ENCODE measurements at places on chromosomes 4 and X. TPM values are rescaled to one million over a fixed set of nuclear protein-coding genes. Genes with fewer than 3 reads are reported as not detected.
A peak's percentile ranks its signal among the peaks of the same experiment; 100 is the strongest.

Gene MAGEC3
- total RNA-seq: not detected

DNA sequence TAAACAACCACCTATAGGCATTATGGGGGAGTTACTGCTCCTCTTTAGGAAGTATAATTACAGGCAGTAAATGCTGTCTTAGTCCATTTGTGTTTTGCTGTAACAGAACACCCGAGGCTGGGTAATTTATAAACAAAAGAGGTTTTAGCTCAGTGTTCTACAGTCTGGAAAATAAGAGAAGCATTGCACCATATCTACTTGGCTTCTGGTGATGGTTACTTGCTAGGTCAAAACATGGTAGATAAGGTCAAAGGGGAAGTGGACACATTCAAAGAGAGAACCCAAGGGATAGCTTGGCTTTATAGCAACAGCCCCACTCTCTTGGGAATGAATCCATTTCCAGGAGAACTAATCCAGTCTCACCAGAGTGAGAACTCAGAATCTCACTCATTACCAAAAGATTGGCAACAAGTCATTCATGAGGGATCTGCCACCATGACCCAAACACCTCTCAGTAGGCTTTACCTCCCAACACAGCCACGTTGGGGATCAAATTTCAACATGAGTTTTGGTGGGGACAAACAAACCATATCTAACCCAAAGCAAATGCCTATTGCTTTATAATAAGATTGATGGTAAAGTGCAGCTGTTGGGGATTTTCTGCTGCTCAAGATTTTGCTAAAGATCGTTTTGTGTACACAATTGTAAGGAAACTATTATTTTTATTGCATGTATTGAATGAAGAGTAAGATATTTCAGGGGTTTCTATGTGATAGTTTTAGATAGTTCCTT lies 32.6 kb downstream of the STAG2 start:
- DNase-seq: peak; percentile 21

GRCh38 chrX:153781428-153782047 lies 697 bp downstream of the SRPK3 start:
- DNase-seq: no peak

Gene FGB
- total RNA-seq: not detected

DNA sequence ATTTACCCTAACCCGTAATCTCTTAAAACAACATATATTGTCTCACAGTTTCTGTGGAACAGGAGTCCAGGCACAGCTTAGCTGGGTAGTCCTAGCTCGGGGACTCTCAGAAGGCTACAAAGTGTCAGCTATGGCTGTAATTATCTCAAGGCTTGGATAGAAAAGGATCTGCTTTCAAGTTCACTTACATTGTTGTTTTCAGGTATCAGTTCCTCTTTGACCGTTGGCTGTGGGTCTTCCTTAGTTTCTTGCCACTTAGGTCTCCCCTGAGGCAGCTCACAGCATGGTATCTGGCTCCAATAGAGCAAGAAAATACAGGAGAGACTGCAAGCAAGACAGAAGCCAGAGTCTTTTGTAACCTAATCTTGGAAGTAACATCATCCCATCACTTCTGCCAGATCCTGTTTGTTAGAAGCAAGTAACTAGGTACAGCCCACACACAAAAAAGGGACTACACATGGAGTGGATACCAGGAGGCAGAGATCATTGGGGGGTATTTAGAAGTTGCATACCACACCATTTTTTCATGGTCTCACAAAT lies 137.0 kb downstream of the MAGEB5 start:
- DNase-seq: no peak

GRCh38 chr4:10204401-10205058 lies 87.9 kb upstream of the WDR1 start:
- DNase-seq: no peak

DNA sequence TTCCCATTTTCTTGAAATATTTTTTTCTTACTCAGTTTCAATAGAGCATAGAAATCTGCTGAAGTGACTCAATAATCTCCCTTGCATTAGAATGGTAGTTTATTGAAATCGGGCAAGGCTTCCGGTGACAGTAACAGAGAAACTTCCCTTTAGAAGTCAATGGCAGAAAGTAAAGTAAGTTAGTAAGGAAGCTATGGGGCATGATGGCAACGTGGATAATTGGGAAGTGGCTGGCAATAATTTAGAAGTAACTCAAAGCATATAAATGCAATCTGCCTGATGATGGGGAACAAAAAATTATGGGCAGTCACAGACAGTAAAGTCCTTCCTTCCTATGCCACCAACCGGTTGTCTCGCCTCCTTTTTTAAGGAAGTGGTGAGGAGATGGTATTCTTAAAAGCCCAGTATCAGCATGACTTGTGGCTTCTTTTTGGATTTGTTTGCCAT lies 7.6 kb downstream of the CYBB start:
- DNase-seq: no peak

GRCh38 chr4:15778289-15779241 lies at the start of gene CD38:
TSS of gene CD38 (plus strand) at chr4:15778328. CDS start at chr4:15778415, 87 bp downstream.
- peak; percentile 34 for DNase-seq

Gene GABRA4
- not detected for total RNA-seq

Gene CACNA1F
- total RNA-seq: not detected

Gene IRS4
- total RNA-seq: not detected

DNA sequence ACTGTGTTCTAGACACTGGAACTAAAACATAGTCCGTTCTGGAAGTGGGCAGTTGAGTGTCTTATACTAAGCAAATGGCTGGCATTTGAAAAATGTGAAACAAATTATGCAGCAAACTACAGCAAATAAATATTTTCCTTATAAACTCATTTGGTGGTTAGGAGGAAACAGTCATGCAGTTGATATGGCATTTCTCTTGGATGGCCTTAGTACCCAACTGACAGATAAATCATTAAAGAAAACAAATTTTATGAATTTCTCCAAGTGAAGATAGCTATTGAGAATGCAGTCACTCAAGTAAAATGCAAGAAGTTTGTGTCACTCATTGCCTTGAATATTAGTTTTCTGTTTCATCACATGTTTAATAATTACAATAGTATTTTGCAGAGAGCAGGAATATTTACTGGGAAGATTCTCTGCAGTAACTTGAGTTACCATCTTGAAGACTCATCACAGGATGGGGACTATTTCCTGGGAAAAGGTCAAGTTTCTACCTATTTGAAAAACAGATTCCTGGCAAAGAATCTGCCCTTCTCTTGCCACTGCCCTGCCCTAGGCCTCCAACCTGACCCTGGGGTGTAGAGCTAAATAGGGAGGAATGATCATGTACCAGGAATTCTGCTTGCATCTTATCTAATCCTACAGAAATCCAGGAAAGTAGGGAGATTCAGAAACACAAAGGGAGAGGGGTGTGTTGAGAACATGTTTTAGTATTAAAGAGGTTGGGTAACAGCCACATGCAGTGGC lies 105.9 kb downstream of the SH3RF1 start:
- peak; percentile 21 for DNase-seq

GRCh38 chrX:69466546-69466945 lies 37.6 kb upstream of the NALF2 start:
- DNase-seq: no peak

DNA sequence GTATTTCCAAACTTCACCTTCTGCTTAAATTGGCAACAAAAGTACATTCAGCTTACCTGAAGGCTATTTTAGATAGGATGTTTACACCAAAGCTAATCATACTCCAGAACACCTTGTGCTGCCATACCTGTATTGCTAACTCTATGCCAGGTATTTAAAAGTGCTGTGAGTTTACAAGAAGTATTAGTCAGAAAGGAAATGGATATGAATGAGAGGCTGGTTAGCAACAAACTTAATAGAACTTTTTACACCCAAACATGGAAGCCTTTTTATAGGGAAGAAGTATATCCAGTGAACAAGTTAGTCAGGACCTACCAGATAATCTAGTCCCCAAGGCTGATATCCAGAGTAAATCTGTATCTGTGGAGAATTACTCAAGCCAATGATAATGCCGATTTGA lies 131.2 kb upstream of the SPRY1 start:
- no peak for DNase-seq

- no peak for DNase-seq
These were observed 5.1 kb downstream of the PHEX start for GRCh38 chrX:22037225-22037624.

DNA sequence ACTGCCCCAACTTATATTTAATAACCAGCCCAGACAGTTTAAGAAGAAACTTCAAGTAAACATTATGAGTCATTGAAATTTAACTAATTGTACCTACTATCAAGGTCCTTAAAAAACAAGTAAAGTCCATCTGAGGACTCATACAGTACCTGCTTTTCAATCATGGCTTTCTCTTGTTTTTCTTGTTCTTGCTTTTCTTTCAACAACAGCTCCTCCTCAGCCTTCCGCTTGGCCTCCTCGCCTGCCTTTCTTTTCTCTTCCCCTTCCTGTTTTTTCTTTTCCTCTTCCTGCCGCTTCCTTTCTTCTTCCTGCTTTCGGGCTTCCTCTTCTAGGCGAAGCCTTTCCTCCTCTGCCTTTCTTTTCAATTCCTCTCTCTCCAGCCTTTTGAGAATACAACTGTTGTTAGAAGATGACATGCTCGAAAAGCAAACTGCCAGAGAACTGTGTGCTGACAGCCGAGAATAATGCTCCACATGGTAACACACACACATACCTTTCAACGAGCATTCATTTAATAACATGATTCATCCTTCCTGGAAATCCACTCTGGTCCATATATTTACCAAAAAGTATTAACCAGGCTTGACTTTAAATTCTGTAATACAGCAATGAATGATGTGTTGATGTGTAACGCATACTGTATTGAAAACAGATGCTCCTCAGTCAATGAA lies 25.2 kb upstream of the BCLAF3 start:
- DNase-seq: no peak

Gene GPR143
- 0.43 TPM for total RNA-seq

- DNase-seq: peak; percentile 9
These were observed 708 bp downstream of the ARAP2 start for GRCh38 chr4:36243355-36244256.

GRCh38 chr4:128403586-128403985 lies 116.0 kb upstream of the PGRMC2 start:
- no peak for DNase-seq

DNA sequence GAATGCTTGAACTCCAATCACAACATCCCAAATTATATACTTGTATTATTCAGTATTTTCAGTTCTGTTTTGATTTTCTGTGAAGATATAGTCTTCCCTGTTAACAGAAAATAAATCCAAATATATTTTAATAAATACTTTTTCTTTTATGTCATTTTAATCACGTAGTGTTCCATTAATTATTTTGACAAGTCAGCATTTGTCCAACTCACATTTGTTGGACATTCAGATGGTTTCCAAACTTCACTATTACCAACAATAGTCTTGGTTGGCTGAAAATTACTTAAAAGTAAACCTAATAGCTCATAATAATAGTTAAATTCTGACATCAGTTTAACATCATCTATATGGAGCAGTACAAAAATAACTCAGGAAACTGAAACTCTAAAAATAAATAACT lies 60.7 kb upstream of the SPANXD start:
- DNase-seq: no peak

DNA sequence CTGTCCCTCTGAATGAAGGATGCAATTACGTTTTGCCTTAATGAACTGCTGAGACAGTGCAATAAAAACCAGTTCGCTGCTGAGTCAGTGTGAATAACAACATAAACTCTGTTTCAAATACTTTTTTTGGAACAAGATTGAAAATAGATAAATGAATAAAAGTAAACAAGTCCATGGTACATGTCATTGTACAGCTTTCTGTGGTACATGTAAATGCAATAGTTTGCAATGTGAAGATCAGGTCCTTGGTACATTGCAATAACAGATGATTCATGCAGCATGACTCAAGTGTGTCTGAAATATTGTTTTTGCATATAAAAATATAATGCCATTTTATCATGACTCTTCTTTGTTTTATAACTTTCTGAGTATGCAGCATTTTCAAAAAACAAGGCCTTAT lies 193.4 kb upstream of the PACRGL start:
- DNase-seq: peak; percentile 73

Gene BBS12
- 4.7 TPM for total RNA-seq

DNA sequence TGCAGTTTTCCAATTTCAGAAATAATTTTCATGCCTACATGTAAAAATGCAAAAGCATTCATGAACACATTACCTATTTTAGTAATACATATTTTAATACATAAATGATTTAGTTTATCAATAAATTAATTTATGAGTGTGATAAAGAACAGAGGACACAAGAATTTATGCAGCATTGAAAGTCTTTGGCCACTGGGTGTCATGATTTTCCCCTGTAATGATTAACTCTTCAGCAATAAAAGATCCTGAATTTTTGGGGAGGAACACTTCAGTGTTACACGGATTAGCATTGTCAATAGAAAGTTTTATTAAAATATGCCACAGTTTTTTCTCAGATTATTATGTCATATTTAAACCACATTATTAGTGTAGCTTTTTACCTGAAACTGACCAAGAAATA lies 8.6 kb upstream of the VCX2 start:
- no peak for DNase-seq

DNA sequence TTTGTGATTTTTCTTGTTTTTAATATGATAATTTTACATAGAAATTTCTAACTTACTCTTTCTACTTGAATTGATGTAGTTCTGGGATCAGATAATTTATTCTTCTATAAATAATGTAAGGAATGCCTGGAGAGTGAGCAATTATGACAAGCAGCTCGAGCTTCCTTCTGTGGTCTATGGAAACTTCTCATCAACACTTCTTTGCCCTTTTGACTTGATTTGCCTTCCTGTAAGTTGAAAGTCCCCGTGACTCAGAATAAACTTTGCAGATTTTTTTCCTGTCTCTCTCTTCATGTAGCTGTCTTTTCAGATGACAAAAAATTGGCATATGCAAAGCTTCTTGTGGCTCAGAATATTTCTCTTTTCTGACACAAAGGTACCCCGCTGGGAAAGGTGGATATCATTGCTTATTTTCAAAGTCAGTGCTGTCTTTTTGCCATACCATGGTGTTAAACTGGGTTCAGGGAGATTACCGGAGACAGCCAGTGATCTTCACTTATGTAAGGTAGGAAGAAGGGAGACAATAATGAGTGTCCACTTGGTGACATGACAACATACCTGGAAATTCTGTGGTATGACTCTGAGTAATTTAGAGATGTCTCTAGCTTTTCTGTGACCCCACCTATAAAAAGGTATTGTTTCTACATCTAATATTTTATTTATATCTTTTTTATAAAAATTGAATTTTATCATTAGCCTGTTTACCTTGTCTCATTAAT lies 278.6 kb upstream of the GNPDA2 start:
- DNase-seq: no peak

- DNase-seq: peak; percentile 32
These were observed 61.2 kb downstream of the TSC22D3 start for GRCh38 chrX:107714206-107714891.

DNA sequence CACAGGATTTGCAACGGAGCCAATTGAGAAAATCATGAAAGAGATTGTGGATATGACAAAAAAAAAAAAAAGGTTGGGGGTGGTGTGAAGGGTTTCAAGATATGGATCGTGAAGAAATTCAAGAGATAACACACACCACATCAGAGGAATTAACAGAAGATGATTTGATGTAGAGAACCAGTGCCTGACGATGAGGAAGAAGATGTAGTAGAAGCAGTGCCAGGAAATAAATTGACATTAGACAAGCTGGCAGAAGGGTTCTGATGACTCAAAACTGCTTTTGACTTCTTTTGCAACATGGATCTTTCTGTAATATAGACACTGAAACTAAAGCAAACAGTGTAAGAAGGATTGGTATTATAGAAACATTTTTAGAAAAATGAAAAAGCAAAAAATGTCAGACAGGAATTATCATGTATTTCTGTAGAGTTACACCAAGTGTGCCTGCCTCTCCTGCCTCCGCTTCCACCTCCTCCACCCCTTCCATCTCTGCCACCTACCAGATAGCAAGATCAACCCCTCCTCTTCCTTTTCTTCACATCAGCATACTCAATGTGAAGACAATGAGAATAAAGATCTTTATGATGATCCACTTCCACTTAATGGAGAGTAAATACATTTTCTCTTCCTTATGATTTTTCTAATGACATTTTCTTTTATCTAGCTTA lies 127.5 kb upstream of the OTUD4 start:
- no peak for DNase-seq

Gene EGF
- total RNA-seq: 6.5 TPM

Gene ZFP92
- 0.32 TPM for total RNA-seq

All from fibroblast of villous mesenchyme (primary cell).